Thymus (tissue), 14 donors: ENCODE measurements at places on chromosomes 5 and 9. TPM values are rescaled to one million over a fixed set of nuclear protein-coding genes. Genes with fewer than 3 reads are reported as not detected.

DNA sequence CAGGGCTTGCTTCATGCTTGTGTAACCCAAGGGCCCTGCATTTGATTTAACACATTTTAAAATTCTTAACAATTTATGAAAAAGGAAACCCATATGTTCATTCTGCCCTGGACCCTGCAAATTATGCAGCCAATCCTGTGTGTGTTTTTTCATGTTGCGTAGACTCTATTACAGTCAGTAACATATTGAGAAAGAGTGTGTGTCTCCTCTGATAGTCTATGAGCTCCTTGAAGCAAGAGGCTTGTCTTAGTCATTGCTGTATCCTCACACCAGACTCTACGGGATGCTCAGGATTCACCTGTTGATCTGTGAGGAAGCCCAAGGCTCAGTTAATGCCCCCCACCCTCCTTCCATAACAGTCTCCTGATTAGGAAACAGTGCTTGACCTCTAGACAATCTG is 177.3 kb upstream of the DMAC1 start:
- no peak for DNase-seq

DNA sequence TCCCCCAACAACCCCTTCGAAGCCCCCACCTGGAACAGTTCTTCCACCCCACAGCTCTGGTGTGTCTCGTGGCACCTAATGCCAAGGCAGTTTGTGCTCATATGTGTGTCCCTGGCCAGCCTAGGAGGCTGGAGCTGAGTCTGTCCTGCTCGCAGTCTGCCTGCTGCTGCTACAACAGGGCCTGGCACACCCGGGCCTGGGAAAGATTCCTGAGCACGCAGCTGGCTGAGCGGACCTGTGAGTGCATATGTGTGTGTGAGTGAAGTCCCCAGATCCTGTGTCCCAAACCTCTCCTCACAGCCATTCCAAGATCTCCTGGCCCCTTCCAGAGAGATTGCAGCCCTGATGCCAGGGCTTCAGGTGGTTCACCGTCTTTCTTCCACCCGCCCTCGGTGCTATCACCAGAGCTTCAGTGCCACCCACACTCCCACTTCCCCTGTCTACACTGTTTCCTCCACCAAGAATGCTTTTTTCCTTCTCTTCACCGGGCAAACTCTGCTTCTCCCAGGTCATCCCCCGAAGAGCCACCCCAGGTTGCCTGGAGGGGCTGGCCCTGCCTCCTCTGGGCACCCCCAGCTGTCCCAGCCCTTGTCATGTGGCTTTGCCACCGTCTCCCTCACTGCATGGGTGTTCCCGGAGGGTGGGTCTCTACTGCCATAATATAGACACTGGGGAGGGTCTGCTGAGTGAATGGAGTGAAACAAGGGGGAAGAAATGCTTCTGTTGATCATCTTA is 28.4 kb downstream of the LMX1B start:
- no peak for DNase-seq

DNA sequence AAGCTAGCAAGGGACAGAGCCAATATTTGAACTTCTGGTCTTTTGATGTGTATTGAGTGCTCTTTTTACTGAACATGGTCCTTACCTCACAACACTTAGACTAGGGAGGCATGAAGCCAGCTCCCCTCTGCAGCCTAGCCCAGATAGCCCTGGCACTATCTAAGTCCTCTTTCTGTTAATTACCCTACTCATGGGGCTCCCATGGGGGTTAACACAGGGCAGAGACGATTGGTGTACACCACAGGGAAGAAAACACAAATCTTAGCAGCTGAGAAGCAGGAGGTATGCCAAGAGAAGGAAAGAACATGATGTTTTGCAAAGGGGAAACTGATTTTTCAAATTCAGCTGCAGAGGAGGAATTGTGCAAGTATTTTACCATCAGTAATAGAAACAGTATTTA is 383.8 kb downstream of the TMEM232 start:
- DNase-seq: no peak

- no peak for DNase-seq
Observed at GRCh38 chr5:158770506-158770905, 329.2 kb downstream of the EBF1 start.

- peak; percentile 93 for DNase-seq
Observed at GRCh38 chr9:98101868-98102273, 17.2 kb downstream of the TRIM14 start.

EXOSC2 gene
- 20.2 TPM for polyA plus RNA-seq

DNA sequence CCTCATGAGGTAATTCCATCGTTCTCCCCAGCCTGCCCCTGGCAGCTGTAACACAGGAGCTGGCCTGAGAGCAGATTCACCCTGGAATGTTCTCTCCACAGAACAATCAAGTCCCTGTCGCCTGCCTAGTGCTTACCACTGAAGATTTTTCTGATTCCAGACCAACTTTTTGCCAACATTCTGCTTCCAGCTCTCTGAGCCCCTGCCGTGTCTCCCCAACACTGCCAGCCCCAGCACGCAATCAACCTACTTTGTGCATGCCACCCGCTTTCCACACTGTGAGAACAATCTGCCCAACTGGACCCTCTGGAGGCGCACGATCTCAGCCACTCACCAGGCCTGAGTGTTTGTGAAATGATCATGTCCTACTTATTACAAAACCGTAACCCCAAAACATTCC is 62.6 kb downstream of the PSMB7 start:
- DNase-seq: no peak

DNA sequence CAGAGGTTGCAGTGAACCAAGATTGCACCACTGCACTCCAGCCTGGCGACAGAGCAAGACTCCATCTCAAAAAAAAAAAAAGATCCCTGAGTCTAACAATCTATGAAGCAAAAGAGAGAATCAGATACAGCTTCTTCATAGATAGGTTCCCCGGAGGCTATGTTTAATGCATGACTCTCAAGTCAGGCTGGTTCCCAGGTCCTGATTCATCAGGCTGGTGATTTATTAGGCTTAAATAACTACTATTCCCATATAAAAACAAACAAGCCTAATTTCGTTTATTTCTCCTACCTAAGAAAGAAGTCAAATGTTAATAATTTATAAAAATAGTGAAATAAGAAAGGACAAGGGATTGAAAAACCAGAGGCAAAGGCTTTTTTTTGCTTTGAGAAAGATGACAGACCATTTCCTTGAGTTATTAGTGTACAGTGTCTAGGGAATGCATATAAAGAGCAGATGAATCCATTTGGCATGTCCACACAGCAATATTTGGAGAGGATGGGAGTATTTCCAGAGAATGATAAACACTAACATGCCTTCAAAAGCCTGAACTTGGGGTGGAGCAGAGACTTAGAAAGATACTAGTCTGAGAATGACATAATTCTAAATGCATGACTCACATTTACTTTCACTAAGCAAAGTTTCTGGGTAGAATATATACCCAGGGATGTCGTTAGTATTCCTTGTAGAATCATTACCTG is 115.3 kb downstream of the NREP start:
- no peak for DNase-seq

HDAC3 gene
- 82.9 TPM for polyA plus RNA-seq

GRCh38 chr5:10595672-10596309 is 31.9 kb downstream of the ANKRD33B start:
- DNase-seq: no peak

SRP19 gene
- 165 TPM for polyA plus RNA-seq

IRX4 gene
- polyA plus RNA-seq: 0.07 TPM

DNA sequence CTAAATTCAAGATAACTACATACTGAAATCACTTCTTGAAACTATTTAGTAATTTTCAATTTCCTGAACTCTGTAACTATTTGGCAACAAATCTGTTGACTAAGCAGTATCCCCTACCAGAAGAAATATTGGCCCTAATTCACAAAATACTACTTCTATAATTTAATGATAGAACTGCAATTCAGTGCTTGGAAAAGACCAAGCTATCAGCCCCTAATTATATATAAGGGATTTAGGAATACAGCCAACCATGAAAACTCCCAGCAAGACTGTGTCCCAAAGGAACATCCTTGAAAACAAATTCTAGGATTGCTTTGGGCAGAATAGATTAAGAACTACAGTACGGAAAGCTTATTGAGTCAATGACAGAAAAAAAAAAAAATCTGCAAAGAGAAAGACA is 169.2 kb downstream of the RAB3C start:
- DNase-seq: no peak

DND1 gene
- 5.0 TPM for polyA plus RNA-seq

DNA sequence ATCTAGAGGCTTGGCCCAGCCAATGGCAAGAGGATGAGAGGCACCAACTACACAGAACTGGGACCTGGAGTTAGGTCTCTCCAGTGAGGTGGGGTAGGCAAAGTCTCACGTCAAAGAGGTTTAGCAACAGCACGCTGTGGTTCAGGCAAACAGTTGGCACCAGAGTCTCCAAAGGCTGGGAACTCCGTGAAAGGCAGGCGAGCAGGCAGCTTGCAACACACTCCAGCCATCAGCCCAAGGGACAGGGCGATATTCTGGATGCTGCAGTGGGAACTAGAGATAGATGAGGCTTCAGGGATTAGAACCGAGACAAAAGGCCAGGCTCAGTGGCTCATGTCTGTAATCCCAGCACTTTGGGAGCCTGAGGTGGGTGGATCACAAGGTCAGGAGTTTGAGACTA is 129.1 kb downstream of the PDZD2 start:
- DNase-seq: no peak

GRCh38 chr5:50873595-50874277 is 207.3 kb downstream of the PARP8 start:
- DNase-seq: no peak

DNA sequence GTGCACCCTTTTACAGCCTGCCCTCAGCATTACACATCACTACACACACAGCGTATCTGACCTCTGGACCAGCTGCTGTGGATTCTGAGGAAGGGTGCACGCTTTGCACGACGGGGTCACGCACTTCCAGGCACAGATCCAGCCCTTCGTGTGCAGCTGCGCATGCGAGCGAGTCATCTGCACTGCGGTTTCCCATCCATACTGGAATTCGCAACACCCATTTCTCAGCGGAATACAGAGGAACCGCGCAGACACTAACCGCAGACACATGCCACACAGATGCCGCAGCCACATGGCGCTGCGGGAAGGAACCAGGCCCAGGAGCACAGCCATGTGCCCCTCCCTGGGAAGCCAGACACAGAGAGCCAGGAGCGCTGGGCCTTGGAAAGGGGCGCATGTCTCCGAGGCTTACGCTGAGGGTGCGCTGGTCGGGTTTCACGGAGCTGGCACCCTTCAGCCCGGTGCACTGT is 43.5 kb downstream of the PNPLA7 start:
- no peak for DNase-seq

- no peak for DNase-seq
Observed at GRCh38 chr9:15420796-15421195, 1.9 kb upstream of the SNAPC3 start.

DNA sequence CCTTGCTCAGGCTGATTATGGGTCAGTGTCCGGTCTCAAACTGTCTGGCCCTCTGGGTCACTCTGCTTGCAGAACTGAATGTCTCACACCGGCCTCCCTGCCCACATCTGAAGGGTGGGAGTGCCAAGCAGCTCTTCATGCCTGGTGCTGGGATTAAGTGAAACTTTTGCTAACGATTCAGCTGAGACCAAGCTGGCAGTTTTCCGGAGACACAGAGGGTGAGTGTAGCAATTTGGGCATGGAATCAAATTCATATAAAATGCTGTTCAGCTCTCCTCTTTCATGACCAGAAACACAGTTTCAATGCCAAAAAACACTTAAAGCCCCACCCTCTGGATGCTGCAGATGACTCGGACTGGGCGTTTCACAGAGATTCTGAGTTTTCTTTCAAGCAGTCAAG is 207.5 kb downstream of the NXNL2 start:
- no peak for DNase-seq

- DNase-seq: peak; percentile 7
Observed at GRCh38 chr9:108933231-108933717, 650 bp downstream of the ELP1 start.
